ENCODE measurements at places on chromosomes 16 and 17.

GRCh38 chr17:81553616-81554181 is 1.5 kb upstream of the FAAP100 start:
- peak; percentile 87 for DNase-seq

GRCh38 chr17:29010129-29010528 is 4.3 kb upstream of the SEZ6 start:
- DNase-seq: no peak

- peak; percentile 39 for DNase-seq
Measured at GRCh38 chr17:56594320-56595107, 1.0 kb downstream of the NOG start.

DNA sequence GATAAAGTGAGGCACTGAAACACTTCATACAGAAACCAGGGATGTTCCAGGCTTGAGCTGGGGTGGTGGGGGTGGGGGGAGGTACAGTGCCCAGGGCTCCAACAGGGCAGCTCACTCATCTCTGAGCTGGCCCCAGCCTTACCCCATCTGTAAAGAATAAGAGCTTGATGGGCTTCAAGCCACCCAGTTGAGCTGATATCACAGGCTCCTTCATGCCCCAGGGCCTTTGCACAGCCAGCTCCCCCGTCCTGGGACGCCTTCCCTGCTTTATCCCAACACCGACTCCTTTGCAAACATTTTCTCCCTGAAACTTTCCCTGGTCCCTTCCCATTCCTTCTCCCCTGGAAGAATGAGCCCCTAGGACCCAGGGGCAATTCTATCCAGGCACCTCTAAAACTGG is 261.7 kb downstream of the PARN start:
- no peak for DNase-seq

DNA sequence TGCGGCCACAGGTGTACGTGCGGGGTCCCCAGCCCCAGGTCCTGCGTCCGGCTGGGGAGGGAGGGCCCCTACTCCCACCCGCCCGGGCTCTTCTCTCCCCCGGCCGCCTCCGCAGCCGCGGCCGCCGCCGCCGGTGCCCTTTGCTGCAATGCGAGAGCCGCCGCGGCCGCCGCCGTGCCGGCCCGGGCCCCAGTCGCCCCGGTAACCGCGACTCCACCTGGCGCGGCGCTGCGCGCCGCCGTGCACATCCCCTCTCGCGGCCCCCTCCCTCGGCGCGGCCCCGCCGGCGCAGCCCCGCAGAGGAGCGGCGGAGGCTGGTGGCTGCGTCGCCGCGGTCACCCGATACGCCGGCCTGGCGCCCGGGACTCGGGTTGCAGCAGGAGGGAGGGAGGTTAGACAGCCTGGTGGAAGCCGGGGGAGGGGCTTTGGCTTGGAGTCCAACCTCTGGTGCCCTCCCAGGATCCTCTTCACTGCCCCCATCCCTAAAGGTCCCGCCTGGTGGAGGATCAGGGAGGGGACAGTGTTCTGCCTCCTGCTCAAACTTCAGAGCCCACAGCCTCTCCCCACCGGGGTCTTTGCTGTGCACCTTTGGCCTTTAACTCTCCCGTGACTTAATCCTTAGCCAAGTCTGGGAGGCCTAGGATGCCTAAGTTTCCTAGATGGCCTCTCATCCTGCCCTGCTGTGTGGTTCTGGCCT is 32.9 kb downstream of the SRCIN1 start:
- no peak for DNase-seq

- DNase-seq: no peak
Measured at GRCh38 chr16:1169285-1170075, 16.6 kb downstream of the CACNA1H start.

GRCh38 chr16:2489581-2489980 is 14.7 kb downstream of the TBC1D24 start:
- no peak for DNase-seq

DNA sequence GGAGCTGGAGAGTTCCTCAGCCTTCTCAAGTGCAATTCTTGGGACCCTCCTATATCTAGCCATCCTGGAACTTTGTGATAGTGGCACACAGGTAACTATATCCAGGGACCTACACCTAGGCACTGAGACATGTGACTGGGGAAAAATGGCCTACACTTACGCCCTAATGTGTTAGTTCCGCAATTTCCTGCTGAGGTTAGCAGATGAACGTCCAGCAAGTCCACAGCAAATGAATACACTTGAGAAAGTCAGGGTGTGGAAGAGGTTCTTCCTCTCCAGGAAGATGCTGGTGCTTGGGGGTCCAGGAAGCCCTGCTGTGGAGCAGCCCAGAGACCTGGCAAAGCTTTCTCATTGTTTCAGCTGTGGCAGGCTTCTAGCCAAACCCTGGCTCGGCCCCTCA is 20.8 kb downstream of the PIK3R5 start:
- DNase-seq: no peak

DNA sequence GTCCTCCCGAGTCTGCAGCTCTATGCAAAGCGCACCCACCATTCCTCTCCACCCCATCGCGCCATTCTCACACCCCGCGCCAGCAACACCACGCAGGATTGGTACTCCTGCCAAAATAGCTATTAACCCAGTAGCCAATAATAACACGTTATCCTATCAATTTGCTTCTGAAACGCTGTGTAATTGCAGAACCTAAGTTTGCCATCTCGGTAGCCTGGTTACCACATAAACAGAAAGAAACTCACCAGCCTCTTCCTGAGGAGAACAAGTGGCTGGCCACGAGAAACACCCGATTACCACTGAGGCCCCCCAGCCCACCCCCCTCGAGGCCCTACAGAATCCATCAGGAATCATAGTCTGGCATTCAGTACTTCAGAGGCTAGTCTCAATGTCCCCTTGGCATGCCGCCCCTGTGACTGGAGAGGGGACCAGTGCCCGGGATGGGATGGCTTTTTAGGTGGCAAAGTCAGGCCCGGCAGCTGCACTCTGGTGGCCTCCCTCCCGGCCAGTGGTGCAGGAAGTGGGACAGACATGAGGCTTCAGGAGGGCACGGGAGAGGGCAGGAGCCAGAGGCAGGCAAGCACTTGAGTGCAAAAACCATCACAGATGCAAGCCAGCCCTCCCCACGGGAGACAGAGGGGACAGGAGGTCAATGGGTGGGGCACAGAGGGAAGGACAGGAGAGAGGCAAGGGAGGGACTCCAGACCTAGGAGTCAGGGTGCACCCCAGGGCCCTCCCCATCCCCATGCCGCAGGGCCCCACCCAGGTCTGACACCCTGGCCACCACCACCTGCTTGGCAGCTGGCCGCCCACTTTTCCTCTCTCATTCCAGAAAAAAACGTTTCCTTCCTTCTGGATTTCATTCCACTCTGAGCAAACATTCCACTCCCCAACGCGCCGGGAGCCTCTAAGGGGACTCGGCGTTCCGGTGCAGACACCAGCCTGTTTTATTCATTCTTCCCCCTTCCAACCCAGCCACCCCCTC is 192.5 kb downstream of the ZNF423 start:
- no peak for DNase-seq

All from epithelial cell of esophagus (primary cell).